ENCODE measurements at places on chromosomes 2 and 18.

- H3K27me3 ChIP-seq: no peaks in the 10 kb centered on the region
- DNase-seq: no peak
- no peak overlapping the region for H3K27ac ChIP-seq
- no peaks in the 10 kb centered on the region for H3K4me1 ChIP-seq
Measured at GRCh38 chr2:82959727-82960126, 1499.4 kb downstream of the SUCLG1 start.

DNA sequence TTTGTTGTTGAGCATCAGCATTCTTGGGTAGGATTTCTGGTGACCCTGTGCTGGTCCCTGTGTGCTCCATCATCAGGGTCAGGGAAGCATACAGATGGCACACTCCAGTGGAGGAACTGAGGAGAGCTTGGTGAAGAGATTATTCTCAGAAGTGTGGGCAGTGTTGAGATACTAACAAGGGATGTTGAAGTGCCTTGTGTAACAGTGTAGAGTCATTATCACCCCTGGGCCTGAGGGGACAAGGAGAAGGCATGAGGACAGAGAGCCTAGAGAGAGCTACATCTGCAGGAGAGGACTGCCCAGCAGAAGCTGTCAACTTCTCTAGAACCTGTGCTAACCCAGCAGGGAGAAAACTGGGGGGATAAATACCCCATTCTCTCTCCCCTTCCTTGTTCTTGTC lies 189.0 kb downstream of the PLCL1 start:
- no peak overlapping the region for H3K27ac ChIP-seq
- H3K4me1 ChIP-seq: peaks cover 14% of the 10 kb centered on the region
- peaks cover 3% of the 10 kb centered on the region for H3K36me3 ChIP-seq

- no peaks in the 10 kb centered on the region for H3K4me1 ChIP-seq
- DNase-seq: peak; percentile 27
- no peak overlapping the region for H3K27ac ChIP-seq
- no peak overlapping the region for H3K4me3 ChIP-seq
- H3K27me3 ChIP-seq: no peaks in the 10 kb centered on the region
- H3K36me3 ChIP-seq: no peaks in the 10 kb centered on the region
Measured at GRCh38 chr2:119290859-119291587, 67.4 kb downstream of the STEAP3 start.

GRCh38 chr2:2767837-2768236 lies 436.8 kb upstream of the MYT1L start:
- H3K27ac ChIP-seq: no peak overlapping the region
- H3K27me3 ChIP-seq: no peaks in the 10 kb centered on the region
- H3K4me3 ChIP-seq: no peak overlapping the region
- no peaks in the 10 kb centered on the region for H3K4me1 ChIP-seq
- DNase-seq: no peak

- H3K27ac ChIP-seq: no peak overlapping the region
- H3K4me3 ChIP-seq: peak overlapping the region; percentile 15
- DNase-seq: no peak
Measured at GRCh38 chr2:239397931-239398471, 2.8 kb downstream of the HDAC4 start.

- peak; percentile 74 for DNase-seq
- peaks cover 19% of the 10 kb centered on the region for H3K36me3 ChIP-seq
- no peaks in the 10 kb centered on the region for H3K27me3 ChIP-seq
- peak overlapping the region; percentile 94 for H3K27ac ChIP-seq
- H3K4me3 ChIP-seq: peak overlapping the region; percentile 61
Measured at GRCh38 chr2:239326831-239327535, 73.8 kb downstream of the HDAC4 start.

DNA sequence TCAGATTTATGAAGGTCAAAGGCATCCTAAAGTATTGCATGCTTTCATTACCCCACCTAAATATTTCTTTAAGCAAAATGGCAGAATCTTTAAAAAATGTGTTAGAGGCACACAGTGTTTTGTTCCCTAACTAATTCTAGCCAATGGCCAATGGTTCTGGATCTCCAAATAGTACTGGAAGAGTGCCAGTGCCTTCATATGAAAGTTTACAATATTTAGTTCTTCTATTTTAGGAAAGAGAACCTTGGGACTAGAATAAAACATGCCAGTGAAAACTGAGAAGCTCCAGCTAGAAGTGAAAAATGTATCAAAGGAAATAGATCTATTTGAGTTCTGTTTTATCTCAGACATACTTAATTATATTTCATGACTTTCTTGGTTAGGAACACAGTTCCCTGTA lies 37.1 kb downstream of the TACR1 start:
- H3K27me3 ChIP-seq: peaks cover 9% of the 10 kb centered on the region
- no peak overlapping the region for H3K4me3 ChIP-seq
- no peak for DNase-seq
- no peak overlapping the region for H3K27ac ChIP-seq
- no peaks in the 10 kb centered on the region for H3K36me3 ChIP-seq
- H3K4me1 ChIP-seq: no peaks in the 10 kb centered on the region

- DNase-seq: no peak
- no peaks in the 10 kb centered on the region for H3K27me3 ChIP-seq
- H3K4me1 ChIP-seq: no peaks in the 10 kb centered on the region
- H3K36me3 ChIP-seq: no peaks in the 10 kb centered on the region
- no peak overlapping the region for H3K4me3 ChIP-seq
- H3K27ac ChIP-seq: no peak overlapping the region
Measured at GRCh38 chr2:50215736-50216135, 816.2 kb downstream of the NRXN1 start.

- H3K27me3 ChIP-seq: no peaks in the 10 kb centered on the region
- peak overlapping the region; percentile 85 for H3K27ac ChIP-seq
- H3K4me3 ChIP-seq: peak overlapping the region; percentile 73
- peaks cover 17% of the 10 kb centered on the region for H3K36me3 ChIP-seq
Measured at GRCh38 chr2:95023222-95023597, 2.3 kb upstream of the MAL start.

GRCh38 chr2:47129191-47129706 lies 25.9 kb downstream of the STPG4 start:
- no peak overlapping the region for H3K27ac ChIP-seq
- no peak for DNase-seq
- no peaks in the 10 kb centered on the region for H3K4me1 ChIP-seq
- no peaks in the 10 kb centered on the region for H3K36me3 ChIP-seq
- H3K27me3 ChIP-seq: peaks cover 18% of the 10 kb centered on the region

- no peak overlapping the region for H3K27ac ChIP-seq
- no peaks in the 10 kb centered on the region for H3K4me1 ChIP-seq
- peaks cover 5% of the 10 kb centered on the region for H3K27me3 ChIP-seq
- DNase-seq: no peak
- H3K4me3 ChIP-seq: no peak overlapping the region
- H3K36me3 ChIP-seq: no peaks in the 10 kb centered on the region
Measured at GRCh38 chr18:28768791-28769768, 592.1 kb upstream of the CDH2 start.

- H3K4me3 ChIP-seq: peak within 1 kb of the TSS; percentile 93
- H3K36me3 ChIP-seq: peaks cover 33% of the 10 kb centered on the region
- DNase-seq: peak; percentile 59
- peak within 1 kb of the TSS; percentile 98 for H3K27ac ChIP-seq
- H3K27me3 ChIP-seq: no peaks in the 10 kb centered on the region
Measured at GRCh38 chr2:219252900-219253752, at the start of gene TUBA4B. TSS of gene TUBA4B (plus strand) at chr2:219253243. CDS start at chr2:219253408, 165 bp downstream.

DNA sequence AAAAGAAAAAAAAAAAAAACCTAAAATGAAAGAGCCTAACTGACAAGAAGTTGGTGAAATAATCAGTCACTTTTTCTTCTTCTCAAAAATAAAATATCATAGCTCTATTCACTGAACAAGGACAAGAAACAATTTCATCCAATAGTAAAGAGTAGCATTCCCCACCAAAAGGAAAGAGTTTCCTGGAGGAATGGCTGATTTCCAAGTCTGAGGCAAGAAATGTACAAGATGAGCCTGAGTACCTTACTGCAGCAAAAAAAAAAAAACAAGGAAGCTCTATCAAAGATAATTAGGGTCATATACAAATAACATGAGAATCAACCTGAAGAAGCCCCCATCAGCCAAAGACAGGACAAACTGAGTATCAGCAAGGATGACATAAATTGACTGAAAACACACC lies 11.5 kb downstream of the ROCK1 start:
- H3K4me1 ChIP-seq: peaks cover 31% of the 10 kb centered on the region
- H3K27me3 ChIP-seq: no peaks in the 10 kb centered on the region
- H3K4me3 ChIP-seq: no peak overlapping the region
- no peak overlapping the region for H3K27ac ChIP-seq

DNA sequence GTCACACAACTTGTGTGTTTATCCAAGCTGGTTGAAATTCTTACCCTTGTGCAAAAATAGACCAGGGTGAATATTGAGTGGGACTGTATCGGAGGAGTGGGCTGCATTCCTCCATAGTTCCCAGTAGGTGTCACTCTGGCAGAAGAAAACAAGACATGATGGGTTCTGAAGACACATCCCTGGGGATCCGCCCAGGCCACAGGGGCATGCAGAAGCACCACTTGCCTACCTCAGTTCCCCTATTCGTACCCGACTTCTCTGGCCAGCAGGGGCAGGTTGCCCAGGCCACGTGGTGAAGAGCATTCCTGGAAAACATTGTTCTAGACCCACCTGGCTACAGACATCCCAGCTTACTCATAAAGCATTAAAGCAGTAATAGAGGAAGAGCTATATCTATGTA lies 168.2 kb downstream of the FAM210A start:
- H3K4me1 ChIP-seq: peaks cover 34% of the 10 kb centered on the region
- no peaks in the 10 kb centered on the region for H3K27me3 ChIP-seq
- peak overlapping the region; percentile 27 for H3K27ac ChIP-seq
- H3K4me3 ChIP-seq: no peak overlapping the region
- DNase-seq: no peak

- H3K27me3 ChIP-seq: no peaks in the 10 kb centered on the region
- peaks cover 92% of the 10 kb centered on the region for H3K4me1 ChIP-seq
- peak; percentile 44 for DNase-seq
Measured at GRCh38 chr2:108612153-108612513, 77.9 kb downstream of the LIMS1 start.

DNA sequence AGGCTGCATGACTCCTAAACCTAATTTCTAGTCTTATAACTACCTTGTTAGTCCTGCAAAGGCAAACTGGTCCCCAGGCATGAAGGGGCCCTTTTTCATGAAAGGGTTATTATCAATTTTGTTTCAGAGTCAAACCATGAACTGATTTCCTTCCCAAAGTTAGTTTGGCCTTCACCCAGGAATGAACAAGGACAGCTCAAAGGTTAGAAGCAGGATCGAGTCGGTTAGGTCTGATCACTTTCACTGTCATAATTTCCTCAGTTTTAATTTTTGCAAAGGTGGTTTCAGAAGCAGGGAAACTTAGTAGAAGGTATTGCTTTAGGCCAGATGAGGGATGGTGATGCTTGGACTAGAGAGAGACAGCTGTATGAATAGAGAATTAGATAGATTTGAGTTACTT lies 8.7 kb upstream of the ALS2 start:
- H3K4me1 ChIP-seq: no peaks in the 10 kb centered on the region
- peaks cover 15% of the 10 kb centered on the region for H3K27me3 ChIP-seq
- no peak overlapping the region for H3K4me3 ChIP-seq
- H3K27ac ChIP-seq: no peak overlapping the region
- DNase-seq: no peak
- H3K36me3 ChIP-seq: no peaks in the 10 kb centered on the region

DNA sequence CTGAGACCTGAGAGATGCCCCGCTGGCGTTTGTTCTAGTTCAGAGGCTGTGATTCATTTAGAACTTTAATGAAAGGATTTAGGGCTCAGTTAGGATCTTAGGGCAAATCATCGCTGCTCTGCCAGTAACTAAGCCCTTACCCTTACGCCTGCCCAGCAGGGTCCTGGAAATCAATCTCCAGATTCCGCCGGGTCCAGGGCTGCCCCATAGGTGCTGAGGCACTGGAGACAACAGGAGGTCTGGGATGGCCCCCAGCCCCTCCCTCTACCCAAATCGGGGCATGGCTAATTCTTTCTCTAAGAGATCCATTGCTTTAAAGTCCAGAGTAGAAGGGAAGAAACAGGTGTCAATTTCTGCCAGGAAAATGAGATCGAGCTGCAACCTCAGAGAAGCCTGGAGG lies 83.1 kb downstream of the SDC1 start:
- H3K4me1 ChIP-seq: peaks cover 9% of the 10 kb centered on the region
- no peak for DNase-seq
- no peak overlapping the region for H3K4me3 ChIP-seq
- no peaks in the 10 kb centered on the region for H3K36me3 ChIP-seq
- no peak overlapping the region for H3K27ac ChIP-seq
- peaks cover 4% of the 10 kb centered on the region for H3K27me3 ChIP-seq

- H3K36me3 ChIP-seq: peaks cover 1% of the 10 kb centered on the region
- DNase-seq: no peak
- peak overlapping the region; percentile 80 for H3K4me3 ChIP-seq
- H3K27me3 ChIP-seq: peaks cover 71% of the 10 kb centered on the region
Measured at GRCh38 chr18:26656944-26657536, 108.7 kb upstream of the KCTD1 start.

DNA sequence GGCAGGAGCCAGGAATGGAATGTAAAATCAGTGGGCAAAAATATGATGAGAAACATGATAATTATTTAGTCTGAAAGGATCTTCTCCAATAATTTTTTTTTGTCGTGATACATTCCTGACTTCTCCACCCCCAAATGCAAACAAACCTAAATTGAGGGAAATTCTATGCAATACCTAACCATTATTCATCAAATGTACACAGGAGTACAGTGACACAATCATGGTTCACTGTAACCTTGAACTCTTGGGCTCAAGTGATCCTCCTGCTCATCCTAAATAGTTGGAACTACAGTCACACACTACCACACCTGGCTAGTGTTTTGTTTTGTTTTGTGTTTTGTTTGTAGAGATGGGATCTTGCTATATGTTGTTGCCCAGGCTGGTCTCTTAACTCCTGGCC lies 46.5 kb downstream of the RAB10 start:
- H3K4me1 ChIP-seq: peaks cover 27% of the 10 kb centered on the region
- H3K36me3 ChIP-seq: peaks cover 36% of the 10 kb centered on the region
- no peak overlapping the region for H3K27ac ChIP-seq
- H3K27me3 ChIP-seq: no peaks in the 10 kb centered on the region

GRCh38 chr2:113058998-113059960 lies at the start of gene IL36RN:
TSS of gene IL36RN (plus strand) at chr2:113059198. CDS start at chr2:113059439, 241 bp downstream.
- H3K36me3 ChIP-seq: peaks cover 3% of the 10 kb centered on the region
- no peak within 1 kb of the TSS for H3K4me3 ChIP-seq
- no peak for DNase-seq

GRCh38 chr2:231928901-231929725 lies 2.9 kb upstream of the NPPC start:
- no peak overlapping the region for H3K27ac ChIP-seq
- H3K4me1 ChIP-seq: no peaks in the 10 kb centered on the region
- no peaks in the 10 kb centered on the region for H3K36me3 ChIP-seq
- H3K4me3 ChIP-seq: no peak overlapping the region
- DNase-seq: no peak
- H3K27me3 ChIP-seq: peaks cover 47% of the 10 kb centered on the region

- peak overlapping the region; percentile 76 for H3K27ac ChIP-seq
- H3K36me3 ChIP-seq: no peaks in the 10 kb centered on the region
- peaks cover 13% of the 10 kb centered on the region for H3K27me3 ChIP-seq
- H3K4me1 ChIP-seq: peaks cover 26% of the 10 kb centered on the region
- no peak for DNase-seq
Measured at GRCh38 chr2:231605607-231606091, 13.0 kb downstream of the TEX44 start.

- no peak overlapping the region for H3K4me3 ChIP-seq
- H3K36me3 ChIP-seq: no peaks in the 10 kb centered on the region
- H3K27ac ChIP-seq: no peak overlapping the region
- DNase-seq: no peak
- peaks cover 4% of the 10 kb centered on the region for H3K27me3 ChIP-seq
- H3K4me1 ChIP-seq: no peaks in the 10 kb centered on the region
Measured at GRCh38 chr18:76602191-76602590, 107.1 kb upstream of the ZNF516 start.

- no peak overlapping the region for H3K4me3 ChIP-seq
- peaks cover 1% of the 10 kb centered on the region for H3K27me3 ChIP-seq
- H3K4me1 ChIP-seq: no peaks in the 10 kb centered on the region
- no peak for DNase-seq
Measured at GRCh38 chr2:241485172-241485911, 23.0 kb downstream of the STK25 start.

- peaks cover 65% of the 10 kb centered on the region for H3K4me1 ChIP-seq
- H3K36me3 ChIP-seq: peaks cover 9% of the 10 kb centered on the region
- H3K27ac ChIP-seq: no peak overlapping the region
- H3K27me3 ChIP-seq: no peaks in the 10 kb centered on the region
- H3K4me3 ChIP-seq: no peak overlapping the region
Measured at GRCh38 chr2:64220265-64220664, 76.0 kb upstream of the PELI1 start.
